ENCODE measurements at places on chromosomes 5 and 9.
A peak's percentile ranks its signal among the peaks of the same experiment; 100 is the strongest.

DNA sequence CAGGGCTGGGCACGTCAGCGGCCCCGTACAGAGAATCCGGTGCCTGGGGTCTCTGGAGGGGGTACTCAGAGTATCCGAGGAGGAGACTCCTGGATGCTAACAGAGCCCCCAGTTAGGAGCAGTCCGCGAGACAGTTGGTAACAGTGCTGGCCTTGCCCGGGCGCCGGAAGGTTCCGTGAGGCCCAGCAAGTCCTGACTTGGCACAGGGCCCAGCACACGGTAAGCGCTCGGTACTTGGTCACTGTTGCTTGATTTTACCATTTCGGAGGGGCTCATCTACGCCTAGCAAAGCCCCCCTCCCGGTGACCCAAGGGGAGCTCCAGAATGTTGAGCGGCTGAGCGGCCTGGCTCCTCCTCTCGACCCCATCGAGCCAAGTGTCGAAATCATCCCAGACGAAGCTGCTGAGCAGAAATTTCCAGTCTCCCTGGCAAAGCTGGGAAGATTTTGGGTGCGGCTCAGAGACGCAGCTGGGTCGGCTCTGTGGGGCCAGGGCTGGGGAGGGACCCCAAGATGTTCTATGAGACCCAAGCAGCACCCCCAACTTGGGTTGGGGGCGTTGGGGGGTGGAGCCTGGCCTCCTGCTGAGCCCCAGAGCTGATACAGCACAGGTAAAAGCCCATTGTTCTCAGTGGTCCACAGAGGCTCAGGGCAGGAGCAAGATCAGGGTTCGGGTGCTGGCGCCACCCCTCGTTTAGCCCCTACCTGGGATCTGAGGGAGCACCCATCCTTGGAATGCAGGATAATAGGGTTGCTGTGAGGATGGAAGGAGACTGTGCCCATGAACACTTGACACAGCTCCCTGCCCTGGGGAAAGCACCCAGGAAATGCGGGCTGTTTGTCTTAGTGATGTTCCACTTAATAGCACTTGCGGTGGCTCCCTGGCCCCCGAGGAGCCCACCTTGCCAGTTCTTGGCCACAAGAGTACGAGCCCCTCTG lies 137.2 kb downstream of the C9orf50 start:
- DNase-seq: no peak

DNA sequence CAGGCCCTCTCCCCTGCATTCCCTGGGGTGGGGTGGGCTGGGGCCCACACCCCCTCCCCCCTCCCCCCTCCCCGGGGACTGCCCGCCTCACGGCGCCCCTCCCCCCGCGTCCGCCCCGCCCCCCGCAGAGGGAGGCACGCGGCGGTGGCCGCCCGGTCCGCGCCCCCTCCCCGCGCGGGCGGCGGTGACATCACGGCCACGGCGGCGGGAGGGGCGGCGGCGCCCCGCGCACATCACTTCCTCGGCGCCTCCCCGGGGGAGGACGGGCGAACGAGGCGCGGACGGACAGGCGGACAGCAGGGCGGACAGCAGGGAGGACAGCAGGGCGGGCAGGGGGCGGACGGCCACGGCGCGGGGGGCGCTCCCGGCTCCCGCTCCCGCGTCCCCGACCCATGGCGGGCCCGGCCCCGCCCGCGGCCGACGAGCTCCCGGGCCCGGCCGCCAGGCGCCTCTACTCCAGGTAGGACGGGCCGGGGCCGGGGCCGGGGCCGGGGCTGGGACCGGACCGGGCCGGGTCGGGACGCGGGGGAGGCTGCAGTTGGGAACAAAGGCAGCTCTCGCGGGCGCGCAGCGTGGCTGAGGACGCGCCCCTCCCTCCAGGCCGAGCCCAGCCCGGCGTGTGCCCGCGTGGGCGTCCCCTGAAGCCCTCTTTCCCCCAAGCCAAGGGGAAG lies at the start of gene GPSM1:
GPSM1 (plus strand) TSS at position 236 of the 671 bp plus-strand sequence; CDS start at position 393, 157 bp downstream.
- no peak for DNase-seq

DNA sequence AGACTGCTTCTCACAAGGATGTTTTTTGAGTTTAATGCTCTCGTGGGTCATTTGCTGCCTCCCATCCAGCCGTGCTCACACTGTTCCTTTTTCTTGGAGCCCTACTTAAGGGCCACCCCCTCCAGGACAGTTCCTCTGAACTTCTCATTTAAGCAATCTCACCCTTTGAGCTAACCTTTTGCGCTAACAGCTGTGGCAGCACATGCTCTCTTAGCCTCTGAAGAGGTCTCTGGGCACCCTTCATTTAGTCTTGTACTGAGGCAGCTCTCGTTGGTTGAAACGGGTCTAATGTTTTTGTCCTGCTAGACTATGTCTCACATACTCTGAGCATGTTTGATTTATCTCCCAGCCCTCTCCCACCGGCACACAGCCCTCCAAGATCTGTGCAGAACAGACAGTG lies 11.8 kb downstream of the ALDH1B1 start:
- no peak for DNase-seq

DNA sequence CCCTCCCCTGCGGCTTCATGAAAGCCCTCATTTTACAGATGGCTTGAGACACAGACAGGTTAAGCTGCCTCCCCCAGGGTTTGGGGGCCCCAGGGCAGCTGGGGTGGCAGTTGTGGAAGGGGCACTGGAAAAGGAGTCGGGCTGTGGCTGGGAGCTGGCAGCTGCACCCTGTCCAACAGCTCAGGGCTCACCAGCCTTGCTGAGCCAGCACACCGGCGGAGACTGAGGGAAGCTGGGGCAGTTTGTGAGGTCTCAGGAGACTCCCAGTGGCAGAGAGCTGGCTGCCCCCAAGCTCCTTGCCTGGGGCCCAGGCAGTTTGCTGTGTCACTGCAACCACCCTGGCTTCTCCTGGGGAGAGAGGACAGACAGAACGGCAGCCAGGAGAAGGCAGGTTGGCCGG lies 34.8 kb upstream of the RAPGEF1 start:
- no peak for DNase-seq

DNA sequence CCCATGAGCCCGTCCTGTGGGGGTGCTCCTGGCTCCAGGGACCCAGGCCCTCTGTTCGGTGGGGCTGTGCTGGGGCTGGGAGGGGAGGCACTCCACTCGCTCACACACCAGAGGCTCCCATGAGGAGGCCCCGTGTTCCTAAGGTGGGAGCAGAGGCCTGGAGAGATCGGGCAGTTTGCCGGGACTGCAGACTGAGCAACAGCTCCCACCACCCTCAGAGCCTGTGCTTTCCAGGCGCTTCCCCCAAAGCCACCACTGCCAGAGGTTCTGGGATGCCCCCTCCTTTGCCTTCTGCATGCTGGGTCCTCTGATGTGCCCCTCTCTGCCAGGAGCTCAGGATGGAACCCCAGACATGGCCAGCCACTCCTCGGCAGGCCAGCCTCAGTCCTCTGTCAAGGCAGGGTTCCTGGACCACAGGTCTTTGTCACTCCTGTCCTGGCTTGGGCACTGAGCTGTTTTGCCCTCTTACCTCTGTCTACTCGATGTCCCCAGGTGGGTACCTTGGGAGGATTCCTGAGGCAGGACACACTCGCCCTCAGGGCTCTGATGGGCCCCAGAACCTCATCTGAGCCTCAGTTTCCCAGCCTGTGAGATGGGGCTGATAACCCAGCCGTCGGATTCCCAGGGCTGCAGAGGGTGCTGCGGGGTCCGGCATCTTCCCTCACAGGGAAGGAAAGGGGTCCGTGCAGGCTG lies 80.8 kb downstream of the TSPAN17 start:
- no peak for DNase-seq

- no peak for DNase-seq
Observed at GRCh38 chr5:29077451-29077850, 2039.1 kb upstream of the CDH9 start.

- no peak for DNase-seq
Observed at GRCh38 chr5:139837711-139838380, 42.2 kb downstream of the PSD2 start.

GRCh38 chr9:127005770-127006314 lies 91.3 kb downstream of the RALGPS1 start:
- no peak for DNase-seq

GRCh38 chr9:14730461-14730898 lies 7.9 kb upstream of the CER1 start:
- DNase-seq: no peak

- DNase-seq: no peak
Observed at GRCh38 chr9:89006267-89006666, 15.0 kb downstream of the S1PR3 start.

DNA sequence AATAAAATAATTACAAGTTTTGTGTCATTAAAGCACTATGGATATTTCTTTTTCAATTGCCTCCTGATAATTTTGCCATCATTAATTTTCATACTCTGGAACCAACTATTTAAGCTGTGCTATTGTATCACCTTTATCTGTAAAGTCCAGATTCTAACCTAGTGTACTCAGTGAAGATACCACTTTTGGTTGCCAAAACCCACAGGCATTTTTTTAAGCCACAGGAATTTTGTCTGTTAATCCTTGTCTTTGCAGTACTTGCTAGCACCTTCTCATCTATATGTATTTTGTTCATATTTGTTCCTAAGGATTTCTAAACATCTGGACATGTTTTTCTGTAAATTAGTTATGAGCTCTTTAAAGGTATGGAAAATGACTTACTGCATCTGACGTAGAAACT lies 481.4 kb upstream of the DAB2 start:
- DNase-seq: no peak

DNA sequence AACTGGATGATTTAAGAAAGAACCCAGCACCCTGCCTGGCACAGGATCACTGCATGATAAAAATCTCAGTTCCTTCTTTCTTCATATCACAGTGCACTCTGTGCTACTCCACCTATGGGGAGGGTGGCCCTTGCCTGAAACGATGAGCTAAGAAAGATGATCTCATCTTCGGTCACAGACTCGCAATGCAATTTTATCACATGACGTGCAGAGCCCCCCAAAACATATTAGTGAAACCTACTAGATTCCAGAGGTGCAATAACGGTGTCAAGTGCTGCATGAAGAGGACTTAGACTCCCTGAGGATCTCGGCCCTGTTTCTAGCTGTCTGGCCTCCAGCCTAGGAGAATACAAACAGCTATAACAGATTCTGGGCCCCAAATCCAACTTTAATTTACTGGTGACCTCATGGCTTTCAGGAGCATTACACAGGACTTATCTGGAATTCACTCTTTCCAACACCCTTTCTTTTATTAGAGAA lies 104.0 kb downstream of the EBF1 start:
- DNase-seq: no peak

GRCh38 chr5:40505031-40505430 lies 174.7 kb upstream of the PTGER4 start:
- DNase-seq: peak; percentile 24

DNA sequence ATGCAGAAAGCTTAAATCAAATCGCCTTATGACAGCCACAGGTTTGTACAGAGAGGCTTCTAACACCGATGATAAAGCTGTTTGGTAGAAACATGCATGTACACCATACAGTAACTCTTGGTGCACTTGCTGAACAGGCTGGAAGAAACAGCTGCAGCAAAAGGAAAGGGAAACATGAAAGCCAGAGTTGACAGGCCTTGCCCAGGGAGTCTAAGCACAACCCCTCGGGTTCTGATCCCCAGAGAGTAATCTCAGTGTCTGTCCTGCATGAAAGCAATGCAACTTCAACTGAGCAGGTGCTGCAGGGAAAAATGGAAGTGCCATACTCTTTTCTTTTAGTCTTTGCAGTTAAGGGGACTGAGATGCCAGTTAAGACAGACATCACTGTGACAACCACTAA lies 419.9 kb downstream of the BNC2 start:
- DNase-seq: no peak

DNA sequence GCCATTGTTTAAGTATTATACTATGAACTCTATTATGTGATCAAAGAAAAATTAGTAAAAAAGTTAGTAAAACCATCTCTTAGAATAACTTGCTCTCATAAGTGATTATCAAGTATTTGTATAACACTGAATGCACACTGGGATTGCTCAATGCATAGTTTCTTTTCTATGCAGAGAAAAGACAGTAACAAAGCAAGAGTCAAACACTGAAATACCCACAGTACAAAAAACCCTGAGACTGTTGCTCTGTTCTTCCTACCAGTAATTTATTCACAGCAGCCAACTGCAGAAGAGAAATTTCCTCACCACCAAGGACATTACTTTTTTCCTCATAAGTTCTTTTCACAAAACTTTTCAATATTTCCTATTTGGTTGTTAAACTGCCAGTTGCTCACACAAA lies 634.4 kb downstream of the DTWD2 start:
- DNase-seq: no peak

DNA sequence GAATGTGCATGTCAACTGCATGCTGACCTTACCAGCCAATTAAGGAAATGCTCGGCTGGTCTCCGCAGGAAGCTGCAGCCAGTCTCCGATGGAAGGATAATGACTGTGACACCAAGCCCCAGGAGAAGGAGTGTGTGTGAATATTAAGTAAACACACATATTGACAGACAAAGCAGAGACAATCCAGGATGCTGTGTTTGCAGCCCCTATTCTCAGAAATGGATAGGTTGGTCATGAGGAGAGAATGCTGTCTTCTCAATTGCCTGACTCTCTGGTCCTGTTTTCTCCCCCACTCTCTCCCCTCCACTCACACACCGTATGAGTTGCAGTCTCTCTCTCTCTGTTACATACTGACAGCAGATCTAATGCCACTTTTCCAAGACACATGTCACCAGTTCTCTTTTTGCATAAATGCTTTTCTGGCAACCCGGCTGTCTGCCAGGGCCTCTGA lies 85.7 kb downstream of the EPB41L4A start:
- no peak for DNase-seq

- no peak for DNase-seq
Observed at GRCh38 chr9:129241725-129242124, 63.7 kb upstream of the IER5L start.

DNA sequence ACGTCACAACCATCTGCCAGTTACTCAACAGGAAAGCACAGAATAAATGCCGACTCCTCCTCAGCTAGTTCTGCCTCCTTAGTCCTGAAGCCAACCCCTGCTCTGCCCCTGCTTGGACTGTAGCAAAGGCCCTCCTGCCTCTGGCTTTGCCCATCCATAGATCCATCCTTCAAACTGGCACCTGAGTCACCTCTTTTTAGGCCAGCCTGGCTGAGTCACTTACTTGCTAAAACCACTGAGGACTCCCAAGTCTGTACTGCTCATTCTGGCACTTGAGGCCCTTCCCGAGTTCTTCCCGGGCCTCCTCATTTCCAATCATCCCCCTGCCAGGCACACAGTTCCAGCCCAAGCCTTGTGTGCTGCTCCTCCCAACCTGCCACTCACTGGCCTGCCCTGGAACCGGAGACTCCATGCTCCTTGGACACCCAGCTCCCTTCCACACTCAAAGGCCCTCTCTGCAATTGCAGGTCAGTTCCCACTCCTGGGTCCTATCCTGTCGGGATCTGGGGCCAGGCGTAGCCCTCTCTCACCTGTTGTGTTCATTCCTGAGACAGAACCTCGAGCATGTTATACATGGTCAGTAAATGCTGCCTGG lies 220.1 kb downstream of the DAB2IP start:
- DNase-seq: no peak

- no peak for DNase-seq
Observed at GRCh38 chr5:85108471-85108870, 723.8 kb upstream of the EDIL3 start.

DNA sequence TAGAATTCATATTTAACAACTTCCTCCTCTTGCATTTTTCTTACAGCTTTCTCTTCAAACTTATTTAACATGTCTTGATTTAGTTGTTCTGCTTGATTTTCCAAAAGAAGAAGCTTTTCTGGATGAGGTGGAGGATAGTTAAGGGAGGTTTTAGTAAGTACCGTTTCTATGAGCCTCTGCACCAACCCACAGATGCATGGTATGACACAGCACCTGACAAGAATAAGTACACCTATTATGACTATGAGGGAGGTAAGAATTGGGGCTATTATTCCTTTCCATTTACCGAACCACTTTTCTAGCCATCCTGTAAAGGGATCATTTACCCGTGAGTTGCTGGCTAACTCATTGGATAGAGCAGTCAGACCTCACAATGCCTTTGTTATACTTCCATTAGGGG lies 2.5 kb upstream of the HMGCS1 start:
- DNase-seq: no peak

Data from SHP77 (cell line).